HL-60 (cell line): ENCODE measurements at places on chromosomes 3 and 15.

DNA sequence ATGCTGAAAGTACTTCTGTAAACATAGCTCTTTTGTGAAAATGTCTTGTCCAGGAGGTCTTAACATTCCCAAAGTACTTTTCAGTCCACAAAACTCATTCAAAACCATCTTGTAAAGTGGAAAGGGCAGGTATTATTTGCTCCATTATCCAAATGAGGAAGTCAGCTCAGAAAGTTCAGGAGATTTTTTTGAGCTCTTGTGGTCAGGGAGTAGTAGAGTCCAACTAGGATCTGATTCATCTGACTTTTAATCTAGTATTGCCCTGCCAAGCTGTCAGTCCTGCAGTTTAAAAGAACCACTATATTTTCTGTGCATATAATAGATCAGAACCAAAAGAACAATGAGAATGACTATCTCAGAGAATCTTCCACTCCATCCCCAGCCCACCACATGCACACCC lies 83.5 kb downstream of the FOXB1 start:
- DNase-seq, result no peak

DNA sequence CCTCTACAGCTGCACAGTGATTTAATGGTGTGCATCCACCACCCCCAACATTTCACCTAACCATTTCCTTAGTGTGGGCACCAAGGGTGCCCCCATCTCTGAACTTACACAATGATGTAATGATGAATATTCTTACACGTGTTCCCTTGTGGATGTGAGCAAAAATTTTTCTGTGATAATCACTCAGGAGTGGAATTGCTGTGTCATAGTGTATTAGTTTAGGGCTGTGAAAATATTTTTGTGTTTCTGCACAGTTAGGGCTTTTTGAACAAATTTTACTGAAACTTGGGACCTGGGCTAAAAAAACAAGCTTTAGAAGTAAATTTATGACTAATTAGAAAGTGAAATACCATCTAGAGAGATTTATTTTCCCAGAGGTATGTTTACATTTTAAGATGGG lies 134.5 kb upstream of the CCNL1 start:
- no peak for DNase-seq

GRCh38 chr3:61541694-61542093 lies 19.7 kb upstream of the PTPRG start:
- DNase-seq, result no peak

DNA sequence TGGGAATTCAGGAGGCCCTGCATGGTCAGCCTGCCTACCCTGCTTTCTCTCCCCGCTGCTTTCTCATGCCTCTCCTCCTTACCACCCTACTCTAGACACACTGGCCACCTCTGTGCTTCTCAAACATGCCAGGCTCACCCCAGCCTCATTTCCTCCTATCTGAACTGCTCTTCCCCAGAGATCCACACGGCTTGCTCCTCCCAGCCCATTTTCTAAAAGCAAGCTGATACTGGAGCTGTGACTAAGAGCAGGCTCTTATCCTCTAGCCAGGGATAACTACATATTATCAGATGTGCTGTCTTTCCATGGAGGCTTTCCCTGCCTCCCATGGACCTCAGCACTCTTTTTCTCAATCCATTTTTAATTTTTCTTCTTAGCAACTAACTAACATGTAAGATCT lies 85.9 kb downstream of the BOC start:
- DNase-seq, result no peak

DNA sequence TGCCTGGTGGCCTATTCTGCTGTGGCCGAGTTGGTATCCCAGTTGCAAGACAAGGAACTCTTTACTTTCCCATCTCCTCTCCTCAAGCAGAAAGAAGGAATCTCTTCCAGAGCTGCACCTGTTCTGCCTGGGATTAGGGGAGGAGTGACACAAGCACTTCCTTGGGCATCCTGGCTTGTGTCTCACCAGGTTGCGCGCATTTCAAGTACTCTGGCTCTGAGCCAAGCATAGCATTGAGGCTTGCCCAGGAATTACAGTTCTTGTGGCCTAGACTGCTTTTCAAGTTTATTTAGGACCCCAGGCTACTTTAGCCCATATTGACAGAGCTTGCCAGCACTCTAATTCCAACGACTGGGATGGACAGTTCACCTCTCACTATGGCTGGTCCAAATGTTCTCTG lies 150.5 kb downstream of the RSRC1 start:
- DNase-seq, result no peak

GRCh38 chr3:65996589-65996988 lies 42.1 kb downstream of the MAGI1 start:
- DNase-seq, result no peak

GRCh38 chr15:70742928-70743327 lies 20.4 kb downstream of the UACA start:
- DNase-seq, result no peak
